ENCODE measurements at places on chromosomes 2 and 18.
A peak's percentile ranks its signal among the peaks of the same experiment; 100 is the strongest.

- no peak for DNase-seq
Measured at GRCh38 chr18:74869904-74870863, 272.5 kb downstream of the ZNF407 start.

GRCh38 chr2:154170400-154170799 is 298.7 kb downstream of the GALNT13 start:
- no peak for DNase-seq

DNA sequence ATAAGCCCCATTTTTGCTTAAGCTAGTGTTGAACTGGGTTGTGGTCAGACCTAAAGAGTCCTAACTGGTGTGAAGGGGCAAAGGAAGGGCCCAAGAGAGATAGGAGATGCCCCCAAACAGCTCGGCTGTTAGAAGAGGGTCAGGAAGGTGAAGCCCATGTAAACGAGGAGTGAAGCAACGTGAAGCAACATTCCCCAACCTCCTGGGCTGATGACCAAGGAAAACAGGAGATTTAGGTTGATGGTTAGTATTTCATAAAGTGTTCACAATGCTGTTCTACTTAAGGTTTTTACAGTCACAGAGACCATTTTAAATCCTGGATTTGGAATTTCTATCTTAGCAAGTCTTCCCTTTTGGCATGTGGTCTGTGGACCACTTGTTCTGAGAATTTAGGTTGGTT is 144.0 kb upstream of the SERPINE2 start:
- no peak for DNase-seq

- no peak for DNase-seq
Measured at GRCh38 chr18:25862881-25863600, 227.4 kb downstream of the SS18 start.

- DNase-seq = no peak
Measured at GRCh38 chr2:178403671-178404306, 47.2 kb downstream of the PRKRA start.

- DNase-seq = no peak
Measured at GRCh38 chr2:51105811-51106210, 73.9 kb upstream of the NRXN1 start.

DNA sequence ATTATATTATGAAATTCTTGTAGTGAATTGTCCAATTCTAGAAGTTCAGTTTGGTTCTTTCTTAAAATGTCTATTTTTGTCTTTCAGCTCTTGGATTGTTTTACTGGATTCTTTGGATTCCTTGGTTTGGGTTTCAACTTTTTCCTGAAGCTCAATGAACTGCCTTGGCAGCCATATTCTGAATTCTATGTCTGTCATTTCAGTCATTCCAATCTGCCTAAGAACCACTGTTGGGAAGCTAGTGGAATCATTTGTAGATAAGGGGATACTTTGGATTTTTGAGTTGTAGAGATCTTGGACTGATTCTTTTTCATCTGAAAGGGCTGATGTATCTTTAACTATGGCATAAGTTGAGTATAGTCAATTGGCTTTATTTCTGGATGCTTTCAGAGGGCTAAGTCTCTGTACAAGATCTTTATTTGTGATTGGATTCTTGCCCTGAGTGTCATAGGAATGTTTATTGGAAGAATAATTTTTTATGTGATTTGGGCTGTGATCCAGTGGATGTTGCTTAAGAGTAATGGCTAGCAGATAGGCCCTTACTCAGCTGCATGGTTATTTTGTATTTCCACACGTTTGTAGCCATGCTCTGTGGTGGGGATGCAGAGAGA is 42.3 kb downstream of the SERPINB7 start:
- DNase-seq = no peak

GRCh38 chr2:71181316-71181715 is 45.6 kb downstream of the PAIP2B start:
- DNase-seq = no peak

- no peak for DNase-seq
Measured at GRCh38 chr2:74029714-74030397, 45.1 kb downstream of the TET3 start.

DNA sequence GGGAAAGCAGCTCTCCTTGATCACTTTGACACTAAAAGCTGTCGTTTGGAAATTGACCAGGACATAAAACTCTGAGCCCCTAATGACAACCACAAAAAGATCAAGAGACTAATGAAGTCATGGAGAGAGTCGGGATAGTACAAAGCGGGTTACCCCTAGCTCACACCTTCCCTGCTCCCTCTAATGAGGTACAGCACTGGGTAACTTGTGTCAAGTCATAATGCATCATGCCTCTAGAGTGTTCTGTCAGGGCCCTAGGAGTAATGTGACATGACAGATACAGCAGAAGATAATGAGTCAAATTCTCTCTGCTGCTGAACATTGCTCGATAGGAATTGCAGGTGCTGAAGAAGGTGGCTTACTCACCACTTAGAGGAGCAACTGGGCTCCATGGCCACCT is 130.7 kb downstream of the AQP4 start:
- no peak for DNase-seq

GRCh38 chr2:3460156-3460555 is 59.2 kb downstream of the ADI1 start:
- no peak for DNase-seq

GRCh38 chr2:218233543-218233942 is 16.6 kb downstream of the ARPC2 start:
- no peak for DNase-seq

GRCh38 chr18:61368001-61368400 is 34.8 kb downstream of the CDH20 start:
- no peak for DNase-seq

- no peak for DNase-seq
Measured at GRCh38 chr2:105442056-105442455, 43.2 kb upstream of the FHL2 start.

DNA sequence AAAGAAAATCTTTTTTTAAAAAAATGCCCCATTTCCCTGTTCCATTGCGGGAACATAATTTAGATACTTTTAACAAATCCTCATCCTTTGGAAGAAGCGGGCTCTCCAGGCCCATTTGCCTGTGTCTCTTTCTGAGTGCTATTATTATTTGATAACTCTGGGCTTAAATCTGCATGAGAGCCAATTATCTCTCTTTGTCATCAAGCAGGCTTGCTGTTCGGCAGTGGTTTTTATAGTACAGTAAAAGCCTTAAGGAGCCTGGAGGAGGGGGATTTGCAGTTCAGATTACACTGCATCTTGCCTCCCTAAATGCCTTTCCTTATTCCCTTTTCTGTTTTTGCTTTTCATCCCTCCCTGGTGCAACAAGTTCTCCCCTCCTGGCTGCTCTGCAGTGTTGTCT is 50.6 kb downstream of the CELF4 start:
- no peak for DNase-seq

- DNase-seq = no peak
Measured at GRCh38 chr2:231348704-231349373, 46.7 kb upstream of the B3GNT7 start.

GRCh38 chr2:45643543-45644542 is 7.6 kb upstream of the PRKCE start:
- DNase-seq = peak; percentile 57

DNA sequence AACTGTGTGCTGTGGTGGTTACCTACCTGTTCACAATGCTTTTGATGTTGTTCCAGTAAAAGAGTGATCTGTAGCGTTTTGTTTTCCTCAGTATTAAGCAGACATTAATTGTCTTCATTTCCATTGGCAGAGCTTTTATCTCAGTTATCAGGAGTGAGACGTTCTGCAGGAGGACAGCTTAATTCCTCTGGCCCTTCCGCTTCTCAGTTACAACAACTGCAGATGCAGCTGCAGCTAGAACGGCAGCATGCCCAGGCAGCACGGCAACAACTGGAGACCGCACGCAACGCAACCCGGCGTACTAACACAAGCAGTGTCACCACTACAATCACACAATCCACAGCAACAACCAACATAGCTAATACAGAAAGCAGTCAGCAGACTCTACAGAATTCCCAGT is 78.3 kb downstream of the KCMF1 start:
- no peak for DNase-seq

Measured in stimulated activated CD4-positive, alpha-beta T cell treated with anti-CD3 and anti-CD28 coated beads, Interleukin-4, amount 100 ng/mL, for 4 hours (primary cell).